ENCODE measurements at places on chromosomes 1 and 21. TPM values are rescaled to one million over a fixed set of nuclear protein-coding genes. Genes with fewer than 3 reads are reported as not detected.

DNA sequence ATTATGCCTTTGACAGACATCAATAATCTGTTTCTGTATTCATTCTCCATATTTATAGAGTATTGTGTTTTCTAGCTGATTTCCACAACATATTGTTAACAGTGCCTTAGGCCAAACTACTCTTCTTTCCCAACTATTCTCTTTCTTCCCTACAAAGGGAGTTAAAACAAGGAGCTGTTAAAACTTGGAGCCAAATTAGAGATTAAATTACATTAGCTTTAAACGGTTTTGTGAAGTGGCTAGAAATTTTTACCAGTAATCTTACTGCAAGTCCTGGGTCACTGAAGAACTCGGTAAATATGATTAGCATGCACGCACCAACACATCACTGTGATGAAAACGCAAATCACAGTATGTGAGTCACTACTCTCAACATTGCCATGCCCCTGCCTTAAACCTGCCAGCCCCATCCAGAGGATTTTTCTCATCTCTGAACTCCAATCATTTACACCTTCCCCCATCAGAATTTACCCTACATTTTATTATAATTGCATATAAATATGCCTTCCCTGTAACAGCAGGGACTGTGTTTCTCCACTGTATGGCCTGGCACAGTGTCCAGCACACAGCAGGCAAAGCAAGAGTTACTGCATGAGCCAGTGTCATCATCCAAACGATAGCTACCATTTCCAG, 1.5 kb upstream of the PRDX6 start:
- peaks cover 51% of the 10 kb centered on the region for H3K36me3 ChIP-seq
- peak; percentile 28 for DNase-seq
- H3K4me3 ChIP-seq: peak overlapping the region; percentile 85
- H3K27ac ChIP-seq: peak overlapping the region; percentile 73
- no peaks in the 10 kb centered on the region for H3K27me3 ChIP-seq

- H3K4me3 ChIP-seq: no peak overlapping the region
- no peaks in the 10 kb centered on the region for H3K36me3 ChIP-seq
- no peaks in the 10 kb centered on the region for H3K4me1 ChIP-seq
- DNase-seq: no peak
- H3K27ac ChIP-seq: no peak overlapping the region
These were observed 14.8 kb upstream of the COL11A1 start for GRCh38 chr1:103122983-103123720.

S100B gene
- 9.5 TPM for total RNA-seq

DNA sequence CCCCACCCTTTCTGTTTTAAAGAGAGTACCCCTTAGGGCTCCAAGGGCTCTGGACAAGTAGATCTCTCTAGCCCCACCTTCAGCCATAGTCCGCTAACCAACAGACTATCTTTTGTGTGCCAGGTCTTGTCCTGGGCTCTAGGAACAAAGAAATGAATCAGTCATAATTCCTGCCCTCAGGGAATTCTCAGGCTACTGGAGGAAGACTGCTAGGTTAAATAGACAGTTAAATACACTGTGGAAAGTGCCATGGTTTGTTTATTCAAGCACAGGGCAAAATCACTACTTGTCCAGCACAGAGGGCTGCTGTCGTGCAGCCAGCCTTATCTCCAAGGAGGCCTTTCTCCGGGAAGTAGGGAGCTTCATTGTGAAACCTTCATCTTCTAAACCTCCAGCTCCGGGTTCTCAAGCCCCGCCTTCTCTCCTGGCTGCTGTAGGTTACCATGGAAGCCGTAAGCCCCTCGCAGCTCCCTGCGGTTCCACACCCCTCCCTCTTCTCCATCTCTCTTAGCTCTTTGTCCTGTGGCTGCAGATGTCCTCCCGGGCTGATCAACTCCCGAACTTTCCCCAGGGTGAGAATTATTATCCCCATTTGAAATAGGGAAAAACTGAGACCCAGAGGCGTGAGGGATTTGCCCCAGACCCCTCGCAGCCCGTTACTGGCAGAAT, 29.8 kb downstream of the SHISAL2A start:
- peaks cover 17% of the 10 kb centered on the region for H3K4me1 ChIP-seq
- DNase-seq: no peak
- H3K36me3 ChIP-seq: no peaks in the 10 kb centered on the region
- no peak overlapping the region for H3K4me3 ChIP-seq

DNA sequence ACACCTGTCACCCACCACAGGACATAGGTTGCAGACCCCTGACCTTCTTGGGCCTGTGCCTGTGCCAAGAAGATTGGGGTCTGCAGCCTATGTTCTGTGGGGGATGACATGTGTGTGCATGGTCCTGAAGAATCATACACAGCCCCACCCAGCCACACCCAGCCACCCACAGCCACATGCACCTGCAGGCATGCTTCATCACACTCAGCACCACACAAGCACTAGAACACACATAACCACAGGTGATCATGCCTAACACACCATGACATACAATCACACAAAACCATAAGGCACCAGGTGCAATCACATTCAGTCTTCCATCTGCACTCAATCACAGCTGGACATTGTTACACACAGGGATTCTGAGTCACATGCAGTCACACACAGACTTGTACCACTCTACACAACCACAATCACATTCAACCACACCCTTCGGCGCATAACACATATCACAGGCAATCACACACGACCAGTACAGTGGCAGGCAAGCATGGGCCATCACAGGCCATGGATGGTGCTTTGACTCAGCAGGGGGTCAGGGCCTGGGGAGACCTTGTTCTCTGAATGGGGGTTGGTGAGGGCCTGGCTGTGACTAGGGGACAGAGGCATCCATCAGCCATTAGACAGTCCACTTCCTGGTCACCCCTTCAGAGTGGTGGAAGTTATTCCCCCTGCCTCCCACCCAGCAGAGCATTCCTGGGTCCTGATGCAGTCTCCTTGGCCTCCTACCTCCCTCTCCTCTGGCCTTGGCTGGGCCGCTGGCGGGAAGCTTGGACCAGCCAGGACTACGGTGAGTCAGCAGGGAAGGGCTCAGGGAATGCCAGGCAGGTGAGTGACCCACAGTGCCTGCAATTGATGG, 44.3 kb upstream of the EPS8L3 start:
- peaks cover under 1% of the 10 kb centered on the region for H3K27me3 ChIP-seq
- H3K4me3 ChIP-seq: no peak overlapping the region
- peaks cover 51% of the 10 kb centered on the region for H3K4me1 ChIP-seq
- no peak for DNase-seq

- no peak overlapping the region for H3K27ac ChIP-seq
- DNase-seq: no peak
- no peaks in the 10 kb centered on the region for H3K36me3 ChIP-seq
- no peaks in the 10 kb centered on the region for H3K27me3 ChIP-seq
- no peak overlapping the region for H3K4me3 ChIP-seq
These were observed 8.8 kb downstream of the ETV3L start for GRCh38 chr1:157090771-157091170.
